ENCODE measurements at places on chromosomes 6 and 20.

DNA sequence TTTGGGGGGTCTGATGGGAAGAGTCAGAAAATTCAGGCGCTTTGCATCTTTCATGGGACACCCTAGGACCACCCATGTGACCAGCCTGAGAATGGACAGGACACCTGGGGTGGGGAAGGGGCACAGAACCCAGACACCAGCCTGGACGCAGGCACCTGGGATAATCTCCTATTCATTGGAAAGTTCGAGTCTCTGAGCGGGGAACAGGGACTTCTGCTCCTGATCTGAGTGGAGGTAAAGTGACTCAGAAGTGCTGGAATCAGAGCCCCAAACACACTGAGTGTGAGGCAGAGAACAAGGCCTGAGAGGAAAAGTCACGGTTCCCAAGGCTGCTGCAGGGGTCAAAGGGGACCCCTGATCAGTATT, 1.4 kb downstream of the HLA-B start:
- DNase-seq: no peak

- DNase-seq: no peak
Measured at GRCh38 chr6:105151644-105152043, 28.2 kb downstream of the POPDC3 start.

DNA sequence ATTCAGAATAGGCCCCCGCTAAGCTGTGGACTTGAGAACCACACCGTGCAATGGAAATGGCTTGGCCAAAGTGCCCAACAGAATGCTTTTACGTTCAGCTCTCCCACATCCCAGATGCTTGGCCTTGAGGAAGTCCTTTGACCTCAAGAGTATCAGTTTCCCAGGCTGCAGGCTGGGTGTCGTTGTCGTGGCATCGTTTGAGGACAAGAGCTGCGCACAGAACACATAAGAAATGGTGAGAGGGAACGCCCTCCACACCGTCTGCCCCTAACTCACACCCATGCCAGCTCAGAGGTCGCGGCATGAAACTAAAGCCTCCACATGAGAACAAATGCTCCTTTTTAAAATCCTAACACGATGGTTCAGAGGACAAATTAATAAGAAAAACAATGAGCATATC, 37.0 kb downstream of the NFATC2 start:
- no peak for DNase-seq

- no peak for DNase-seq
Measured at GRCh38 chr20:63979229-63979556, 249 bp downstream of the SAMD10 start.

DNA sequence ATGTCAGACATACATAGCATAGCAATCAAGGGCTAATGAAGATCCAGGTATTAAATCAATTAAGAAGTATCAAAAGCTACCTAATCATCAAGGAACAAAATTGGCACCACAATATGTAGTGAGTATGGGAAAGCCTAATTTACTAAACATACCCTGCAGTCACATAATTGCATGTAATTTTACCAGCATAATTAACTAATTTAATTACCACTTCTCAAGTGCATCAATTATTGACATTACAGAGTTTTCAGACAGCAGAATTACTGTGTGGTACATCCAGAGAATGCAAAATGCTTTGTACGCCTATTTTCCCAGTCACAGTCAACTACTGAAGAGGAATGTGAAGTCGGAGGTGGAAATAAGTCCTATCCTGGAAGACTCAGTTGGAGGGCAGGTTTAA, 279.0 kb upstream of the ID4 start:
- no peak for DNase-seq

DNA sequence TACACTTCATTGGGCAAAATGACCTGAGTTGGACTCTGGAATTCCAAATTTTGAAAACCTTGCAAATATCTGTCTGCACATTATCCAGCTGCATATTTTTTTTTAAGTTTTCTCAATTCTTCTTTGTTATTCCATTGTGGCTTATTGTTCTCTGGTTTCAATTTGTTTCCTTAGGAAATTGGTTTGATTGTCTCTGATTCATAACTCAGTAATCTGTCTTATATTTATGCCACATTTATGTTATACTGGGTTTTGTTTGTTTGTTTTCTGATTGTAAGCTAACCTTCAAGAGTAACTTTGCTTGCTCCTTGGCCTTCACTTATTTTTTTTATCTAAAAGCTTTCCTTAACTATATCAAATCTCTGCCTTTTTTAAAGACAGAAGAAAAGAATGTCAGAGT, 193.3 kb upstream of the PLCB4 start:
- no peak for DNase-seq

GRCh38 chr6:1923449-1923848, 313.7 kb downstream of the FOXC1 start:
- DNase-seq: no peak

DNA sequence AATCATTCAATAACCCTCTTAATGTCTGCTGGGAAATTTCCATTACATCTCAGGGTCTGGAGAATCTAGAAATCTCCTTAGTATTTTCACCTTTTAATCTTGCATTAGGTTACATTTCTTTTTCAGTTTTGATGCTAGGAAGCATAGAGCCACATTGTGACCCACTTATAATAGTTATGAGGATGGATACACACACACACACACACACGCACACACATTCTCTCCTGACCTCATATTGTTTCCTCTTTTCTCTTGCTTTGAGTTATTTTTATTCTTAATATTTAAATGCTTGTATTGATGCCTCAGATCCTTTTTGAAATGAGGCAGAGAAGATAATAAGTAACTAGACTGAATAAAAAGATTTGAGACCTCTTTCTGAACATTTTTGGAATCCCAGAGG, 128.4 kb downstream of the KLHL32 start:
- no peak for DNase-seq

- DNase-seq: no peak
Measured at GRCh38 chr6:10411131-10411970, 3.5 kb downstream of the TFAP2A start.

- DNase-seq: no peak
Measured at GRCh38 chr6:39224523-39225182, 4.6 kb downstream of the KCNK5 start.

DNA sequence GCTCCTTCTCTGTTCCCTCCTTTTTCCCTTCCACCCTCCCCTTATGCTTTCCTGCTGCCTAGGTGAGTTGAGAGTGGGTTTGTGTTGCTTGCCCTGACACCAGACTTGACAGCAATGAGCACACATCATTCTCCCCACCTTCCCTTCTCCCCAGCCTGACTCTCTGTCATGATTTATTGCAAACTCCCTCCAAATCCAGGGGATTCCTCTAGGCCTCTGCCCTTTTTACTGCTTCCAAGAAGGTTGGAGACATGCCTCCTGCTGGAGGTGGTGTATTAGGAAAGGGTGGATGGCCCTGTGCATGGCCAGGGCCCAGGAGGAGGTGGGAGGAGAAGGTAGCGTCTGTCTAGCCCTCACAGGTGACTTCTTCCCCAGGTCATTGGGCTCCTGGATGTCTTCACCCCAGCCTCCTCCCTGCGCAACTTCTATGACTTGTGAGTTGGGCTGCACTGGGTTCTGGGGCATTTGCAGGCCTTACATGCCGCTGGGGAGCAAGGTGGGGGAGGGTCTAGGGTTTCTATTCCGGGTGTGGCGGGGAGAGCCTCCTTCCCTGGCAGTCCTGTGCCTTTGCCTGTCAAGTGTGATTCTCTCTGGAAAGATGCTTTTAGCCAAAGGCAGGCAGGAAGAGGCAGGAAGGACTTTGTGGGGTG, 2.1 kb downstream of the MAPK13 start:
- DNase-seq: no peak

DNA sequence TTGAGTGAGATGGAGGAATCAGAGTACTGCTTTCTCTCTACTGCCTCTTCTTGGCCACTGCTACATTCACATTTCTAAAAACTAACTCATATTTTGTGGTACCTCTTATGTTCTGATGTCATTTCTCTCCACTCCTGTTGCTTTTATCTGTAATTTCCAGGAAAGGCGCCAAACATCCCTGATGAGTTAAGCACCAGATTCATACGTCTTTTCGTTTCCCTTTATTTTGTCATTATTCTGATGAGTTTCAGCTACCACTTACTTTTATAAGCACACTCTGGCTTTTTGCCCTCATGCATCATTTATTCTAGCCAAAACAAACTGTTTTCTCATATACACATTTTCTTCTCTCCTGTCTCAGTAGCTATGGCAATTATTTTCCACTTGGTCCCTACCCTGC, 680.0 kb downstream of the RNF144B start:
- DNase-seq: no peak

- DNase-seq: no peak
Measured at GRCh38 chr6:88605271-88605670, 358.1 kb downstream of the RNGTT start.

GRCh38 chr6:3813150-3813780, 35.9 kb upstream of the FAM50B start:
- DNase-seq: no peak

- no peak for DNase-seq
Measured at GRCh38 chr6:110255211-110255750, 75.1 kb downstream of the CDC40 start.

DNA sequence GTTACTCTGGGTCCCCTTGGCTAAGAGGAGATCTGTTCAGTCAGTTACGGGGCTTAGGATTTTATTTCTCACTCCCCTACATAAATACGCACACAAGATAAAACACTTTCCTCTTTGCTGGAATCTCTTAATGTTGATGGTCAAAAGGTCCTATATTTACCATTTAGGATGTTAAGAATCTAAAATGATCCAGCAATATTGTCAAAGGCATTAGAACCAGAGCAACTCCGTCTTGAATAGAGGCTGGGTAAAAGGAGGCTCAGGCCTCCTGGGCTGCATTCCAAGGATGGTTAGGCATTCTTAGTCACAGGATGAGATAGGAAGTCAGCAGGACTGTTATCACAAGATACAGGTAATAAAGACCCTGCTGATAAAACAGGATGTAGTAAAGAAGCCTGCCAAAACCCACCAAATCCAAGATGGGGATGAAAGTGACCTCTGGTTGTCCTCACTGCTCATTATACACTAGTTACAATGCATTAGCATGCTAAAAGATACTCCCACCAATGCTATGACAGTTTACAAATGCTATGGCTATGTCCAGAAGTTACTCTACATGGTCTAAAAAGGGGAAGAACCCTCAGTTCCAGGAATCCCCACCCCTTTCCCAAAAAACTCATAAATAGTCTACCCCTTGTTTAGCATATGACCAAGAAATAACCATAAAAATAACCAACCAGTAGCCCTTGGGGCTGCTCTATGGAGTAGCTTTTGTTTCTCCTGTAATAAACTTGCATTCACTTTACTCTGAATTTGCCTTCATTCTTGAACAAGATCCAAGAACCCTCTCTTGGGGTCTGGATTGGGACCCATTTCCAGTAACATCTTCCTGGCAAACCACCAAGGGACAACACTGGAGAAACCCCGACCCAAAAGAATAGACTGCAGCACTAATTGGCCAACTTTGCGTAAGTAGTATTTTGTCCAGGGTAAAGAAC, 107.5 kb downstream of the DTNBP1 start:
- DNase-seq: no peak

DNA sequence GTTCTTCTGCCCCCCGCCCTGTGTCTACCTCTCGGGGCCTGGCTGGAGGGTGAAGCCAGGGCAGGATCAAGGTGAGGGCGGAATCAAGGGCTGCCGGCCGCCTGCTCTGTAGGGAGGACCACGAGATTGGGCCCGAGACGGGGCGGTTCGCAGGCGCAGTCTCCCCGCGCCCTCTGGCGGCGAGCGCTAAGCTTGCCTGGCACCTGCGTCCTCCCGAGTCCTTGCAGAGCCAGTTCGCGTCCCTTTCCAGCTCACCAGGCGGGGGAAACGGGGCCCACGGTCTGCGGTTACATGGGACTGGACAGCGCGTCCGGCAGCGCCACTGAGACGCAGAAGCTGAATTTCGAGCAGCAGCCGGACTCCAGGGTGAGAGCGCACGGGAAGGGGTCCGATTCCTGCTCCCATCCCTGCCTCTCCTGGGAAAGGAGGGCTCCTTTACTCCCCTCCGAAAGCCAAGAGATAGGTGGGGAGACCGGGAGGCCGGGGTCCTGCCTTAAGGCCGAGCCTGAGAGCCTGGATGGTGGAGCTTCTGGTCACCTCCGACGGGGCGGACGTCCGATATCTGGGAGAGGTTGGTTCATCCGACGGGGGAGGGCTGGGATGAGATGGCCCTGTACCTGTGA, 3.6 kb upstream of the MATN4 start:
- peak; percentile 32 for DNase-seq

- DNase-seq: no peak
Measured at GRCh38 chr6:7785243-7786035, 59.5 kb downstream of the BMP6 start.

DNA sequence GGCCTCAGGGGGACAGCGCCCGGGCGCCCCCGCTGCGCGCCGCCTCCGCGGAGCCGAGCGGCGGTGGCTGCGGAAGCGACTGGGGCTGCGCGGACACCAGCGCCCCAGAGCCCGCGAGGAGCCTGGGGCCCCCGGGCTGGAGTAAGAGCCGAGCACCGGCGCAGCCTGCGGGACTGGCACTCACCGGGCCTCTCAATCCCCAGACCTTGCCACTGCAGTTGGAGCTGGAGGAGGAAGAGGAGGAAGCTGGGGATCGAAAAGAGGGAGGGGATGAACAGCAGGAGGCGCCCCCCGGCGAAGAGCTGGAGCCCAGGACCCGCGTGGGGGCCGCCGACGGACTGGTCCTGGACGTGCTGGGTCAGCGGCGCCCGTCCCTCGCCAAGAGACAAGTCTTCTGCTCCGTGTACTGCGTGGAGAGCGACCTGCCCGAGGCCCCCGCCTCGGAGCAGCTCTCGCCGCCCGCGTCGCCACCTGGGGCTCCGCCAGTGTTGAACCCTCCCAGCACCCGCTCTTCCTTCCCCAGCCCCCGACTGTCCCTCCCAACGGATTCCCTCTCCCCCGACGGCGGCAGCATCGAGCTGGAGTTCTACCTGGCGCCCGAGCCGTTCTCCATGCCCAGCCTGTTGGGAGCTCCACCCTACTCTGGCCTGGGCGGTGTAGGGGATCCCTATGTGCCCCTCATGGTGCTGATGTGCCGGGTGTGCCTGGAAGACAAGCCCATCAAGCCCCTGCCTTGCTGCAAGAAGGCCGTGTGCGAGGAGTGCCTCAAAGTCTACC, 590 bp downstream of the RNF217 start:
- no peak for DNase-seq

DNA sequence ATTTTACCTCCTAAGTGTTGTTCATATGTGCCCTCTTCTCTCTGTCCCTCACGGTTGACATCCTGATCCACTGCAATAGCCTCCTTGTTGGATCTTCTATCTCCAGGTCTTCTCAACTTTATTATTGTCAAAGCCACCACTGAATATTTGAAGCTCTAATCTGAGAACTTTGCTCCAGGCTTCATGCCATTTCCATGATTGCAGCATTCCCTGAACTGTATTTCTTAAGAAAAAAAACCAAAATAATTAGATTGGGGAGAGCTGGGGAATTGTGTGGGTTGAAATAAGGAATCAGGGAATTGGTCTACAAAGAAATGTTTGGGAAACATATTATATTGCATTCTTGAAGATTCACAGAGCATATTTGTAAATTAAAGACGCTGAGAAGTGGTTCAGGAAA, 2.5 kb upstream of the STX7 start:
- no peak for DNase-seq
